ENCODE measurements at places on chromosomes 5 and 9.

GRCh38 chr9:18138656-18139055 is 335.3 kb upstream of the ADAMTSL1 start:
- DNase-seq = no peak

DNA sequence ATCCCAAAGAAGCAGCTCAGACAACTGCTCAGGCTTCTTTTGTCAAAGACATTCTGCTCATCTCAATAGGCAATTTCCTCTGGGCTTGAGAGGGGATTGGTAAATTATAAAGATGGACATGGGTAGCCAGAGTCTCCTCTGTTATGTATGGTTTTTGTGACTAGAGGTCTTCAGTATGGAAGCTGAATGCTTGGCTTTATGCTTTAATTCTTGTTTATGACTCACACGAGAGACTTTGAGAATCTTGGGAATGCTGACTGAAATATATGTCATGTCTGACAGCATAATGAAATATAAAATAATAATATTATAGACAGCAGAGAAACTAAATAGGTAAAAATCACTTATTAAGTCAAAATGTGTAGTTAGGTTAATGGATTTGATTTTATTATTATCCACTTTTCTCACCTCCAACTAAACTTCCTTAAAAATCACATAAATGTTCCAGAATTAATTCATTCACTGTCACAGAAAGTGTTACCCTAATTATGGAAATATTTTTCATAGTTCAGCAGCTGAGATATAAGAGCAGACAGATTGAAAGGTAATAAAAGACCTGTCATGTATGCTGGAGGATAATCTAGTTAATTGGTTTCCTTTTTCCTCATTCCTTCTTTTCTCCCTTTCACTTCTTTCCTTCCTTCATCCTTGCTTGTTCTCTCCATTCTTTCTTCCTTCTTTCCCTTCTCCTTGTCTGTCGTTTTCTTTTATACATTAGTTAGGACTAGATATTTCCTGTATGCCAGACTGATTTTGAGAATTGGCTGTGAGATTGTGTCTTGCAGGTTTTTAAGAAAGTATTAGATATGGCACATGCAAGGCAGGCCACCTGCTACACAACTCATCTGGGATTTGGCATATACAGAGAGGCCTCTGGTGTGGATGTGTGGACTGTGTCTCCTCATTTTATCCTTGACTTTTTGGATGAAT is 1866.1 kb upstream of the NUDT12 start:
- DNase-seq = no peak

DNA sequence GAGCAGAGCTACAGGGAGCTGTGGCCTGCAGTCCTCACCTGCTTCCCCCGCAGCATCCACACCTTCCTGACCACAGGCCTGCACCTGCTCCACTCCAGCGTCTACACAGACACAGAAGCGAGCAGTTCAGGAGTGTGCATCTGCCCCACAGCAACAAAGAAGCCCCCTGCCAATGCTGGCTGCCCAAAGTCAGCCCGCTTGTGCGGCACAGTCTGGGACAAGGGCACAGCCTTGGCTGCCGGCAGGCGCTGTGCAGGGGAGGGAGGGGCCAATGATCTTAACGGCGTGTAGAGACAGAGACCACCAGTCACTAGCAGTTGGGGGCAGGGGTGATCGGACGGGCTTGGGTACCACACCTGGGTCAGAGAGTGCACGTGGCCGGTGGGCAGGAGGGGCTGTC is 6.6 kb downstream of the BRD9 start:
- no peak for DNase-seq

DNA sequence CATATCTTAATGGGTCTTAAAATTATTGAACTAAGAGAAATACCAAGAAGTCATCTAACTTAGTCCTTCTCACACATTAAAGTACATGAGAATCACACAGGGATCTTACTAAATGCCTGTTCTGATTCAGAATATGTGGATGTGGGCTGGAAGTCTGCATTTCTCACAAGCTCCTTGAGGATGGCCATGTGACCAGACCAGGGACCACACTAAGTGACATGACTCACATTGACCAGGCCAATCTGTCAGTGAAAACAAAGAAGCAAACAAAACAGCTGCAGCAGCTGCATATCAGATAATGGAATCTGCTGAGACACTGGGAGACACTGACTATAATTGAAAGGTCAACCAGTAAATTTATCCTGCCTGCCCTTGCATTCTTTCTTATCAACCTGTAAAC is 110.5 kb downstream of the ADAMTS12 start:
- DNase-seq = no peak

- DNase-seq = no peak
Measured at GRCh38 chr5:113283558-113283957, 151.2 kb downstream of the TSSK1B start.

All from NCI-H446 (cell line).